Stimulated activated CD4-positive, alpha-beta T cell treated with anti-CD3 and anti-CD28 coated beads, TNF-alpha, amount 100 ng/mL, for 4 hours (primary cell): ENCODE measurements at places on chromosomes 12 and 14.

DNA sequence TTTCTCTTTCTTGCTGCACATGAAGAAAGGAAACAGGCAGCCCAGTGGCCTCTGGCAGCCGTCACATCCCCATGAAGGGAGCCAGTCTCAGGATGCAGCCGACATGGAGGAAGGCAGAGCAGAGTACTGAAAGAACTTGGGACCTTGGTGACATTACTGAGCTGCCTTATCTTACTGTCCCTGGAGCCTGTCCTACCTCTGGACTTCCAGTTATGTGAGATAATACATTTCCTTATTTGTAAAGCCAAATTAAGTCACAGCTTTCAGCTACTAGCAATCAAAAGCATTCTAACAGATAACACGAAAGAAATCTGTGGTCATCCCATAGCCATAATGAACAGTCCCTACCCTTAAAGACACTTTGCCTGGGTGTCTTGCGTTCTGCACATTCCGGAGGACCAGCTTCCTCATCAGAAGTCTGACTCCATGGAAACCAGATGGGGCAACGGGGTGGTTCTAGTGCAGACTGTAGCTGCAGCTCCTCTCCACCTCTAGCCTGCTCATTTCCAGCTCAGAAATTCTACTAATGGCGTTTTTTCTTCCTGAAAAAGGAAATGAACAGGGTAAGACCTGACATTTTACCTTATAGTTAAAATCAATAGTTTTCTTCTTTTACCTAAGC is 7.8 kb upstream of the EGLN3 start:
- no peak for DNase-seq

- no peak for DNase-seq
Observed at GRCh38 chr12:34219046-34219770, 196.9 kb downstream of the ALG10 start.

DNA sequence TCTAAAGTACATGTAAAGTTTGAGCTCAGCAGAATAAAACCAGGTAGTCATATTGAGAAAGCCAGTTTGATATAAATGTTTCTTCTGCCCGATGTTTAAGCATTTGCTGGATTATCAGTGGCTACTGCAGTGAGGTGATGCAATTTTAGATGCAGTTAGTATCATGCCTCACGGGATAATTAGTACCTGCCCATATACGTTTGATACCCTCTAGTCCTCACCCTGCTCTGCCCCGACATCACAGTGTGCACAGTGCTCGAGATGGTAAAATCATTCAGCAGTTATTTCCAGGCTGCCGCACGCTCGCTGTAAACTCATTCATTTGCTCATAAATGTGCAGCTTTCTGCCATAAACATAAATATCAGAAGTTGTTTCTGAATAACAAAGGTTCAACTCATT is 152.7 kb downstream of the PELI2 start:
- DNase-seq = no peak

DNA sequence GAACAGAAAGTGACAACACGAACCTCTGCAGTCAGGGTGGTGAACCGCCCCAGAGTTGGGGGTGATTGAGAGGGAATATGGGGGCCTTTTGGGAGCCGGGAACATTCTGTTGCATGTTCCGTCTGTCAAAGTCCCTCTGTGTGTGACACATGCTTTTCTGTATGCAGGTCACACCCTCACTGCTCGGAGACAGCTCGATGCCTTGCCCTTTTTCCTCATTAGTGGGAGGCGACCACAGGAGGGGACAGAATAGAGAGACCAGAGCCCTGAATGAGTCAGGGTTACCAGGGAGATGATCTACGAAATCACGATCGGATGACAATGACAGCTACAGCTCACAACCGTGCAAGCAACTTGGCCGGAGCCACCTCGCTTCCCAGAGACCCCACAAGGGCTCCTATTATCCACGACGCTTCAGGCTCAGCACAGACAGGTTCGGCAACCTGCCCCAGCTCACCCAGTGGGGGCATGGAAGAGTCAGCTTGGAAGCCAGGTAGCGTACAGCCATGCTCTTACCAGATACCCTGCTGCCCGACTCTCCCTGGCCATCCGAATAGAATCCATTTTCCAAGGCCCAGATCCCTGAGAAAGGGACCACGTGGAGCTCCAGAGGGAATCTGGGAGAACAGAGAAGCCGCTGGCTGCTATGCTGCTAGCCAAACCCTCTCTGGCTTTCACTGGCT is 38.8 kb downstream of the TESC start:
- no peak for DNase-seq
